ENCODE measurements at places on chromosomes 6 and 20. TPM values are rescaled to one million over a fixed set of nuclear protein-coding genes. Genes with fewer than 3 reads are reported as not detected.

FRK gene
- total RNA-seq = 1.8 TPM

GUCA1A gene
- not detected for total RNA-seq

LRRC1 gene
- total RNA-seq = 6.9 TPM

CPNE1 gene
- total RNA-seq = 209 TPM

MRPL2 gene
- total RNA-seq = 57.7 TPM

FRS3 gene
- 2.5 TPM for total RNA-seq

CCDC170 gene
- total RNA-seq = 0.07 TPM

TREML2 gene
- not detected for total RNA-seq

PHACTR1 gene
- 0.05 TPM for total RNA-seq

FLRT3 gene
- 1.6 TPM for total RNA-seq

RIPPLY2 gene
- 0.41 TPM for total RNA-seq

GMNN gene
- total RNA-seq = 59.8 TPM

TUBB2A gene
- total RNA-seq = 76.4 TPM

SGK2 gene
- total RNA-seq = 7.2 TPM

PRPH2 gene
- not detected for total RNA-seq

DNAJC5 gene
- 31.6 TPM for total RNA-seq

PARD6B gene
- 3.1 TPM for total RNA-seq

PPIL4 gene
- 13.6 TPM for total RNA-seq

GNAS-AS1 gene
- not detected for total RNA-seq

GRIK2 gene
- 0.32 TPM for total RNA-seq

OPRM1 gene
- total RNA-seq = not detected

RBM24 gene
- 13.1 TPM for total RNA-seq

TBXT gene
- total RNA-seq = not detected

FNDC1 gene
- total RNA-seq = 0.21 TPM

EMILIN3 gene
- 0.54 TPM for total RNA-seq

LGSN gene
- total RNA-seq = 4.8 TPM

Measured in A549 treated with DMSO at 1 μM for 4 hours (cell line).